Prostate gland (tissue), 2 donors: ENCODE measurements at places on chromosomes 5 and 9.

DNA sequence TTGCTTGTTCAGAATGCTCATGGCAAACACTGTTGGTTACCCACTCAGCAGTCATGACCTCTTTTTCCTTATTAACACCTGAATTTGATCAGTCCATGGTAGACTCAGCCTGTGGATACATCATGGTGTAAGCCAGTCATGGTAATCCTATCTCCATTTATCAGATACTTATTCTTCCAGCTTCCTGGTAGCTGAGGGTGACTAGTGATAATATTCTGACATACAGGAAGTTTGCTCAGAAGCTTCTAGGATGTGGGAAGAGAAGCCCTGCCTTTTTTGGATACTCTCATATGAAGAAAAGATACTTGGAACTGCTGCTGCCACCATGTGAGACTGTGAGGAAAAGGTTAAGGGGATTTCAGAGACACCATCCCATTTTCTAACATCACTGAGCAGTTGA lies 7.3 kb downstream of the GDA start:
- DNase-seq, result no peak

- no peak for DNase-seq
Observed at GRCh38 chr5:151970885-151971284, 46.2 kb upstream of the GLRA1 start.

- DNase-seq, result no peak
Observed at GRCh38 chr5:178499352-178499751, 90.8 kb downstream of the COL23A1 start.

DNA sequence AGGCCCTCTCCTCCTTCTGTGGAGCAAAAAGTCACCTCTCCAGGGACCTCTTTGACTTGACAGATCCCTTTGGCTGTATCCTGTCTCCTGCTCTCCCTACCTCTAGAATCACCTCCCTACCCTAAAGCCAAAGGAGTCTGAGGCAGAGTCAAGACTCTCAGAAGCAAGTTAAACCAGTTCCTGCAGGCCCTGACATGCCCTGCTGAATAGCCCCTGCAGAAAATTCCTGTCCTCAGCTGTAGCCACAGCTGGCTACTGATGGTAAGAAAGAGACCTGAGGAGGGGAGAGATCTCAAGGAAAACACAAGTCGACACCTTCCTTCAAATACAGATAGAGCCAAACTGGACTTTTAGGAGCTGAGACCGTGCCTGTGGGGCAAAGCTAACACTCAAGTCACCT lies 23.7 kb upstream of the UBAP2 start:
- DNase-seq, result peak; percentile 90

DNA sequence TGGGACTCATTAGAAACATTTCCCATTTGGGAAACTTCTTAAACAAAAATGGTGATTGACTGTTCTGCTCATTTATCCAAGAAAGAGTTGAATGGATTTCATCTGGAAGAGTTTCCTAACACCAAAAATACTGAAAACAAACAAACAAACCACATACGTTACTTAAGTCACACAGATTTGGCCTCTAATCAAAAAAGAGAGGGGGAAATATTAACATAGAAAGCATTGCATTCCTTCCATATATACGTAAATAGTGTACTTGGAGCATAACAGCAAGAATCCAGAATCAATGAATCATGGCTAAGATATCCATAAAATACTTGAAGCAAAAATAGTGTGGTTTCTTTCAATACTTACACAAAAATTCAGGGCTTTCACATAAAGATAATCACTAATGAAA lies 189.8 kb upstream of the MAP3K1 start:
- DNase-seq, result no peak

- no peak for DNase-seq
Observed at GRCh38 chr5:107979900-107980299, 309.2 kb upstream of the EFNA5 start.

DNA sequence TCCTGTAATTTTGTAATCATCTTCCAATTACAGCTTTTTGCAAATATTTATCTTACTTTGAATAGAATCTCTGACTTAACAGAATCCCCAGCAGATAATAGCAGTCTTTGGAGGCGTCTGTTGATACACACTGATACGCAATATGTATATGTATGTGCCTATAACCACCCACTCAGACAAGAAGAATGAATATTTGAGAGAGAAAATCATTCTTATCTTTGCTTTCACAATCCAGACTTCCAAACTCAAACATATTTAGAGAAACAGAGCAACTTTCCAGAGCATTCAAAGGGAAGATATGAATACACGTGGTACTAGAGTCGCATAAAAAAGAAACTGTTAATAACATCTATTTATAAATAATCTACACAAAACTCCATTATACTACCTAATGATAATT lies 6.1 kb downstream of the RORB start:
- no peak for DNase-seq

DNA sequence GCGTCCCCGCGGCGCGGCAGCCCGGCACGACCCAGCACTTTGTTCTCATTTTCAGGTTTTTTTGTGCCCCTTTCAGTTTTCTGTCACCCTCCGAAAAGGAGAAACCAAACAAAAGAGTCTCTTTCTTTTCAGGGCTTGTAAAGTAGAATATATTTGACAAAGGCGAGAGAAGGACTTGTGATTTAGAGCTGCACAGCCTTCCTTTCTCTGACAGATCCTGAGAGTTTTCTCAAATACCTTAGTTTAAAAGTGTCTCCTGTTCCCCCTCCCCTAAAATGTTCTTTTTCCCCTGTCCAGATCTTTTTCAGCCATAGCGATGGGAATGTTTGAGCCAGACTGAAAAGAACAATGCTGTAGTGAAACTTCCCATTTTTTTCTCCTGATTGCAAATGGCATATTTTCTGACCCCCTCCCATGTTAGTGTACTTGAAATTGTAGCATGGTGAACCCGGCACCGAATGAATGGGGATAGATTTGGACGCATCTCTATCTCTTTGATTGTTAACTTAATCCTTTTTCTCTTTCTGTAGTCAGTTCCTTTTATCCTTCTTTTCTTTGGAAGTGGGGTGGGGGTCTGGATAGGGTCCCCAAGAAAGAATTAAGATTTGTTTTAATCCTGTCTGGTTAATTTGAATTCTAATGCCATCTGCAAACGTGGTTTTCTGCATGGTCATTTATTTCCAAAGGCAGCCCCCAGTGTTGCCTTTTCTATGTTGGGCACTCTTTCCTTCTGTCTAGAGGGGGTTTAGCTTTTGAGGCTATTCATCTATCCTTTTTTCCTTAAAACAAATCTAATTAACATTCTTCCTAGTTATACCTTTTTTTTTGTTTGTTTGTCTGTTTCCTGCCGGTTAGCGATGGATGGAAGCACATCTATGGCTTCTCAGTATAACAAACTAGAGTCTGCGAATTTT lies 2.2 kb downstream of the ZSWIM6 start:
- DNase-seq, result no peak

GRCh38 chr5:180646289-180646962 lies 3.0 kb downstream of the FLT4 start:
- no peak for DNase-seq

DNA sequence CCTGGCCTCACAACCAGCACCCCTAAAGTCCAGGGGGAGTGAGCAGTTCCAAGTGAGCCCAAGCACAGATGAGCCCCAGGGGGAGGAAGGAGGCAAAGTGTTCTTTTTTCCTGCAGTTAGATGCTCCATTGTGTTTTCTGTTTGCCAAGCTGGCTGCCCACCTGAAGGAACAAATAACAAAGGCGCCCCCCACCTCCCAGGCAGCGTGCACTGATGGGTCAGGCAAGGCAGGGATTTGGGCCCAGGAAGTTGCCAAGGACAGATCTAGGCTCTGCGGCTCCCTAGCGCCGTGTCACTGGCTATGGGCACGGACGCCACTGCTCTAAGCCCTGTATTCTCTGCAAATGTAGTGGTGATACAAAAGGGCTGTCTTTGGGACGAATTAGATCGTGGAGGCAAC lies 21.8 kb downstream of the FGF1 start:
- no peak for DNase-seq

DNA sequence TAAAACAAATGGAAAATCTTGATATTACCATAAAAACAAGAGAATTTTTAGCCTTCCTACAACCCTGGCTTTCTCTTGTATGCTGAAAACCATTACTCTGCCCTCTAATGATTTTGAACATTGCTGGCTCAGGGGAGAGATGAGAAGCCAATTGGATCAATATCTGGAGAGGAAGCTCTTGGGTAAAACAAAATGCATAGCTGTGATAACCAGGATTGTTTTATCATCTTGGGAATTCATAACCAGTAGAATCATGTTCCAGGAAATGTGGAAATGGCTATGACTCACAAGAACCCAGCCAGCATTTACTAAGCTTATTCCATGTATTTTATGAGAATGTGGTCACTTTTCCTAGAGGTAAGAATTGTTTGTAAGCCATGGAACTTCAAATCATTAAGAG lies 51.1 kb upstream of the CTNND2 start:
- DNase-seq, result no peak

GRCh38 chr5:98268162-98268860 lies 505.2 kb upstream of the RGMB start:
- DNase-seq, result no peak

DNA sequence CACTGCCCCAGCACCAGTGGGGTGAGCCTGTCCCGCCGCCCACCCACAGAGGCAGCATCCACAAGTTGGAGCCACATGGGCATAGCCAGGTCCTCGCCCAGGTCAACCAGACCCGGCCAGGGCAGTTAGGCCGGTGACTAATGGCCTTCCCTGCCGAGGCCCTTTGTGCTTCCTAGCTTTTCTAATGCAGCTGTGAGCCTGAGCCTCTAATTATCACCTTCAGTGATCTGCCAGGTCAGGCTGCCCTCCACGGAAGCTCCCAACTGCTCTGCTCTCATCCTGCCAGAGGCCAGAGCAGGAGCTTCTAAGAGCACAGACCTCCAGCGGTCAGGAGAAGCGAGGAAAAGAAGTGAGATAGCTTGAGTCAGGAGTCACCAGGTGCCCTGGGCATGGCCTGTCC lies 87.1 kb upstream of the PPP1R26 start:
- no peak for DNase-seq

GRCh38 chr5:178244576-178244975 lies 12.0 kb upstream of the PHYKPL start:
- DNase-seq, result no peak

- no peak for DNase-seq
Observed at GRCh38 chr9:1007312-1007711, 30.9 kb downstream of the DMRT3 start.

- DNase-seq, result peak; percentile 25
Observed at GRCh38 chr9:131530546-131530919, 530 bp downstream of the UCK1 start.

GRCh38 chr9:11312966-11313365 lies 700.2 kb upstream of the PTPRD start:
- DNase-seq, result no peak

- no peak for DNase-seq
Observed at GRCh38 chr5:51047369-51047768, 335.9 kb upstream of the ISL1 start.

DNA sequence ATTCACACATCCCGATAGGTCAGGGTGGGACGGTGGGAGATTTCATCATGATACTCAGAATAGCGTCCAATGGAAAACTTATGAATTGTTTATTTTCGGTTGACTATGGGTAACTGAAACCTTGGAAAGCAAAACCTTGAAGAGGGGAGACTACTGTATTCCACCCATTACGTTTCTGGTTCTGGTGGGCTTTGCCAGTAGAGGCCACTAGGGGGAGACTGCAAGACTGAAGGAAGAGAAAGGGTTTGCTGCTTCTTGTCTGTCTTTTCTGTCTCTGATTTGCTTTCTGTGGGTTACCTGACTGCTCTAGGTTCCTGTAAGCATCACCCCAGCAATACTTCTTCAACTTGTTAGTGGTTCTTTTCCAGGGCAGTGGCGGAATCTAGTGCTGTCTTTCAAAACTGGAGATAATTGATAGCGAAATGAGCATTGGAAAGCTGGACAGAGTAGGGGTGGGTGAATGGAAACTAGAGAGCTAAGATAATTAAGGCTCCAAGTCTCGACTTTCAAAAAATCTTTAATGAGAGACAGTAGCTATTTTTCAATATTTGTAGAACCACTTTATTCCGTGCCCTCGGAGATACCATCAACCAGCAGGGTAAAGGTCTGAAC lies 27.0 kb downstream of the GRIN3A start:
- DNase-seq, result no peak

DNA sequence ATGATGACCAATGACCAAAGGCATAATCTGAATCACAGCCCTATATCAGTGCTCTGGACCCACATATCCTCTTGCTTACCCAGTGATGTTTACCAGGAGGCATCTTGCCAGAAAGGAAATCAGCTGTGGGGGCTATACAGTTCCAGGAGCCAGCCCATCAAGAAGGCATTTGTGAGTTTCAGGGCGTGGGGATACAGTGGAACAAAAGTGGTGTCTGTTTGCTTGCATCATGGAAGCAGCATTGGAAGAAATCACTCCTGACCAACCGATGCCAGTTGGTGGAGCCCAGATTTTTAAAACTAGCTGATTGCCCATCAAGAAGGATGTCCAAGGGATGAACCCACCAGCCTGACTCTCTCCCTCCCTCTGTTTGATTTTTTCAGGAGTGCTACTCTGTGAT lies 106.5 kb upstream of the EGFLAM start:
- DNase-seq, result no peak

GRCh38 chr5:123907349-123907748 lies 395.4 kb downstream of the CSNK1G3 start:
- DNase-seq, result no peak

DNA sequence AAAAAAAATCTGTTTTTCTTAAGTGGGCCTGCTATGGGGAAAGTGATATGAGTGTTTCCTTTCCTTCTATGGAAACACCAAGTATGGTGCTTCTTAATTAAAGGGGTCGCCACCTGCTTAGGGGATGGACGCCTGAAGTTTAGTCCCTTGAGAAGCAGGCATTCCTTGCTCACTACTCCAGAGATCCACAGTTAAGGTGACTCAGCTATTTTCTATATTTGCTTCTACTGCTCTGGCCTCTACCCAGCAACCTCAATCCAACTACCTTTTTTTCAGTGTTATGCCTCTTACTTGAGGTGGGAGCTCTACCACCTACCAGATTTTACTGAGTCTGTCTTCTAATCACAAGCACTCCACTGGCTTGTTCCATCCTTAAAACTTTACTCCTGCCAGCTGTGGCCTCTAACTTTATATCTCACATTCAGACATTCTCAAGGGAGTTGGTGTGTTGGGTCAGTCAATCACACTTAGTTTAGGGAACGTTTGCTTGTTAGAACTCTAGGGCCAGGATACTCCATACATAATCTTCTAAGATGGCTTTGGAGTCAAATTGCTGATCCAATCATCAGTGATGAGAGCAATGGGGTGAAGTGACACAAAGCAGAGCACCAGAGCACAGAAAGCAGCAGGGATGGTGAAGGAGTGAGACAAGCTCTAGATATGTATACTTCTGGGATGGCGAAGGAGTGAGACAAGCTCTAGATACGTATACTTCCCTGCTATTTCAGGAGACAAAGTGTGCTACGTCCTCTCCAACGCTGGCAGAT lies 708.1 kb downstream of the EFNA5 start:
- DNase-seq, result no peak

DNA sequence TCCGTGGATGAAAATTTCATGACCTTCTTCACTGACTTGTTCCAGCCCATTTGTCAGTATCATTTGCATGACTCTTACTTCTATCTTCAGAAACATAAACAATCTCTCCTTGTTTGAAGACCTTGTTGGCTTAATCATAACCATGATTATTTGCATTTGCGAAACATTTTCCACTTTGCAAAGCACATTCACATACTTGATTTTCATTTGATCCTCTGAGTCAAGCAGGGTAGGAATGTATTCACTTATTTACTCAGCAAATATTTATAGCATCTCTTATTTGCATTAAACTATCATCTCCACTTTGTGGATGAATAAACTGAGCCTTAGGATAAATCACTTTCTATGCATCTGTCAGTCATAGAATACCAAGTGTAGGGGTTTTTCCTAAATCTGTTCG lies 343.0 kb upstream of the SGCD start:
- DNase-seq, result no peak
